Right lobe of liver (tissue), 6 donors: ENCODE measurements at places on chromosomes 5 and 9.

DNA sequence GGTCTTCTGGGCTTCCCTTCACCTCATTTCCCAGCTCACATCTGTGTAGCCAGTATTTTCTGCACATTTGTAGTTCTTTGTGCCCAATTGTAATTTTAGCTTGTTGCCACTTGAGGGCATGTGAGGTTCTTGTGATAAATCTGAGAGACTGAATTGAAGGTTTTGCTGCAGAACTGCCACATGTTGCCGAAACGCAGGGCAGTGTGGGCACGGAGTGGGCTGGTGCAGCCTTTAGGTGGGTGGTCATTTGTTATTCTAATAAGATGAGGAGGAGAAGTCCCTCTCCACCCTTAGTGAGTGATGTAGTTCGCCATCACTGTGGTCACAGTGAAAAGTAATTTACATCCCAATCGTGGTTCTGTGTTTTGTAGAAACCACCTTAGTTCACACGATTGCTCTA lies 21.2 kb downstream of the OTULIN start:
- no peak for DNase-seq
- H3K36me3 ChIP-seq, result peaks cover 5% of the 10 kb centered on the region
- no peak overlapping the region for H3K4me3 ChIP-seq
- peaks cover 36% of the 10 kb centered on the region for H3K4me1 ChIP-seq
- no peaks in the 10 kb centered on the region for H3K27me3 ChIP-seq

GRCh38 chr9:71626395-71626794 lies 141.9 kb downstream of the CEMIP2 start:
- H3K27ac ChIP-seq, result no peak overlapping the region
- no peak overlapping the region for H3K4me3 ChIP-seq
- no peaks in the 10 kb centered on the region for H3K27me3 ChIP-seq
- no peak for DNase-seq

DNA sequence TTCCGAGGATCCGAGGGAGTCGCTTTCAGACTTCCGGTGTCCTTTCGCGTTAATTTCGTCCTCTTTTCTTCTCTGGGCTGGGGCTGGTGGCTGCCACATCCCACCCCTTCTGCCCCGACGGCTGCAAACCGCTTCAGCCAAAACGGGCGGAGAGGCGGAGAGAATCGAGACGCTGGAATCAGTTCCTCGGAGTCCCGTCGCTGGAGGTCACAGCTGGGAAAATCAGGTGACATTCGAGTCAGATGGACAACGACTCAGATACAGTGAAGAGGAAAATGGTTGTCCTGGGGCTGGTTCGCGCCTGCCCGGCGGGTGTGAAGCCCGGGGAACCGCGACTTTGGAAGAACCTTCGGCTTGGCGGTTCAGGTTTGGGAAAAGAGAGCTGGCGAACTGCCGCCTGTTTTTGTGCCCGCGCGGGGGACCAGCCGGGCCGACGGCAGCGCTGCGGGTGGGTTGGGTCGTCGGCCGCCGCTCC lies 8.9 kb upstream of the NKX2-5 start:
- H3K27me3 ChIP-seq, result peaks cover 25% of the 10 kb centered on the region
- H3K4me3 ChIP-seq, result no peak overlapping the region
- no peaks in the 10 kb centered on the region for H3K36me3 ChIP-seq
- no peaks in the 10 kb centered on the region for H3K4me1 ChIP-seq
- DNase-seq, result peak; percentile 38

GRCh38 chr5:5199495-5199894 lies 59.4 kb downstream of the ADAMTS16 start:
- no peak overlapping the region for H3K27ac ChIP-seq
- H3K4me3 ChIP-seq, result no peak overlapping the region
- H3K4me1 ChIP-seq, result no peaks in the 10 kb centered on the region
- no peaks in the 10 kb centered on the region for H3K36me3 ChIP-seq
- H3K27me3 ChIP-seq, result no peaks in the 10 kb centered on the region

DNA sequence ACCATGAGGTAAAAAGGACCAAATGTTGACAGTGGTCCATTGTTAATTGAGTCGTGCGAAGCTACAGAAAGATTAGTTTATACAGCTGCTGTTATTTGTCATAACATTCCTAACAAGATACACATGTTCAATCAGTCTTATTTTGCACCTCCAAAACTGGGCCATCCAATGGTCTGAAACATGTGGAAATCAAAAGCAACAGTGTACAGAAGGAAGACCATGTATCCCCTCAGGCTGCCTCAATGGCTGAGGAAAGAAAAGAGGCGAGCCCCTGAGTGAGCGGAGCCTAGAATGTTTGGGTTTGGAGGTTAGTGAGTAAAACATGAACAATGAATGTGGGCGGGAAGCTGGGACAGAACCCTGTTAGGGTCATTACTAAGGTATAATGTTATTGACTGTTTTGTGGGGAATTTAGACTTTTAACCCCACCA lies 35.6 kb downstream of the NFIB start:
- no peaks in the 10 kb centered on the region for H3K27me3 ChIP-seq
- no peak overlapping the region for H3K4me3 ChIP-seq
- H3K4me1 ChIP-seq, result no peaks in the 10 kb centered on the region
- no peak overlapping the region for H3K27ac ChIP-seq

- no peaks in the 10 kb centered on the region for H3K36me3 ChIP-seq
- no peak for DNase-seq
- no peaks in the 10 kb centered on the region for H3K4me1 ChIP-seq
- H3K27ac ChIP-seq, result no peak overlapping the region
- no peak overlapping the region for H3K4me3 ChIP-seq
Measured at GRCh38 chr5:58775701-58776262, 192.9 kb downstream of the RAB3C start.

DNA sequence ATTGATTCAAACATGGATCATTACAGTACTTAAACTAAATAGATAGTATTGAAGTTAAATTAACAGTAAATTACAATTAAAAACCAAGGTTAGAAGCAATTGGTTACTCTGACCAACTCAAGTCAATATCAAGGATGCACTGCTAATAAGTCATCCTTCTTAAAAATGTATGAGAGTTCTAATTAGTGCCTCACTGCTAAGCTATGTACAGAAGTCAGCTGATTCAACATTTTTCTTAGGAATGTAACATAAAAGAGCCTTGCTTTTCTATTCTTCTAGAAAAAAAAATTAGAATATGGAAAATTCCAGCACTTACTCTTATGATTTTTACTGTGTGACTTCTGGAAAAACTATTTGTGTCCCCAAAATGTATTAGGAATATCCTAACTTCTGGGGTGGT lies 75.7 kb upstream of the FBN2 start:
- no peaks in the 10 kb centered on the region for H3K36me3 ChIP-seq
- DNase-seq, result no peak
- H3K4me1 ChIP-seq, result no peaks in the 10 kb centered on the region
- no peak overlapping the region for H3K27ac ChIP-seq
- H3K4me3 ChIP-seq, result no peak overlapping the region
- H3K27me3 ChIP-seq, result no peaks in the 10 kb centered on the region

GRCh38 chr9:21434202-21435014 lies 5.8 kb upstream of the IFNA1 start:
- DNase-seq, result no peak
- H3K27ac ChIP-seq, result no peak overlapping the region
- no peak overlapping the region for H3K4me3 ChIP-seq

- no peaks in the 10 kb centered on the region for H3K36me3 ChIP-seq
- DNase-seq, result peak; percentile 29
- H3K27ac ChIP-seq, result no peak overlapping the region
- H3K27me3 ChIP-seq, result peaks cover 21% of the 10 kb centered on the region
- H3K4me3 ChIP-seq, result no peak overlapping the region
Measured at GRCh38 chr5:173246135-173246495, 11.1 kb upstream of the NKX2-5 start.

GRCh38 chr5:89309268-89309667 lies 426.3 kb upstream of the MEF2C start:
- DNase-seq, result no peak
- H3K27me3 ChIP-seq, result no peaks in the 10 kb centered on the region
- H3K36me3 ChIP-seq, result no peaks in the 10 kb centered on the region

GRCh38 chr9:18542837-18543405 lies 69.0 kb downstream of the ADAMTSL1 start:
- no peak overlapping the region for H3K27ac ChIP-seq
- no peak overlapping the region for H3K4me3 ChIP-seq
- no peak for DNase-seq
- H3K27me3 ChIP-seq, result no peaks in the 10 kb centered on the region

- H3K4me3 ChIP-seq, result no peak overlapping the region
- no peaks in the 10 kb centered on the region for H3K4me1 ChIP-seq
- no peak overlapping the region for H3K27ac ChIP-seq
- H3K27me3 ChIP-seq, result no peaks in the 10 kb centered on the region
Measured at GRCh38 chr9:86867804-86868313, 79.4 kb downstream of the GAS1 start.

DNA sequence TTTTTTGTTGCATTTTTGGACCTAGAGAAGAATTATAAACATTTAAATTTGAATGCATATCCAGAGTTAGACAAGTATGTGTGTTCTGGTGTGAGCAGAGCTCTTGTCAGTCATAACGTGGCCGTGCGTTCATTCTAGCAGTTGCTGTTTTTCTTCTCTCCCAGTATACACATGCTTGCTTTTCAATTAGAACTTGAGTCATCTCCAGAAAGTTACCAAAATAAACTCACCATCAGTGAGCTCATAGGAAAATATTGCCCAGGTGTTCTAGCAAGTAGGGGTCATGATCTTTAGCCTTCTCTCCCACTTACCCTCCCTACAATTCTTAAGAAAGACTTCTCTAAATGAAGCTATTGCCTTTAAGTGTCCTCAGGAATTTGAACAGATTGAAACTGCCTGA lies 247.5 kb upstream of the TUT7 start:
- no peak overlapping the region for H3K4me3 ChIP-seq
- no peaks in the 10 kb centered on the region for H3K4me1 ChIP-seq

GRCh38 chr9:111952559-111952958 lies 55.9 kb downstream of the UGCG start:
- H3K27me3 ChIP-seq, result no peaks in the 10 kb centered on the region
- no peaks in the 10 kb centered on the region for H3K4me1 ChIP-seq
- no peaks in the 10 kb centered on the region for H3K36me3 ChIP-seq
- H3K4me3 ChIP-seq, result no peak overlapping the region

GRCh38 chr9:104826079-104826775 lies 62.3 kb downstream of the NIPSNAP3B start:
- DNase-seq, result no peak
- H3K4me3 ChIP-seq, result no peak overlapping the region
- H3K4me1 ChIP-seq, result peaks cover 7% of the 10 kb centered on the region
- H3K27me3 ChIP-seq, result no peaks in the 10 kb centered on the region

DNA sequence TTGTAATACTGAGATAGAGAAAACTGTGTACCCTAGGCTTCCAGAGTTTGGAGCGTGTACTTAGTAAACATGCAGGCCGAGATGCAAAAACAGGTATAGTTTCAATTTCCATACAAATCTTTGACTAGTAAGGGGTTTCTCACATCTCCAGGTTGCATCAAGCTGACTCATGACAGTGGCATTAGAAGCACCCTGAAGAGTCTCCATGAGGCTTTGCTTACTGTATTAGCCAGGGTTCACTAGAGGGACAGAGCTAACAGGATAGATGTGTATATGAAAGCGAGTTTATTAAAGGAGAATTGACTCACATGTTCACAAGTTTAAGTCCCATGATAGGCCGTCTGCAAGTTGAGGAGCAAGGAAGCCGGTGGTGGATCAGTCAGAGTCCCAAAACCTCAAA lies 275.3 kb upstream of the CDH6 start:
- H3K4me3 ChIP-seq, result no peak overlapping the region
- no peaks in the 10 kb centered on the region for H3K36me3 ChIP-seq
- no peak for DNase-seq
- no peak overlapping the region for H3K27ac ChIP-seq
- no peaks in the 10 kb centered on the region for H3K27me3 ChIP-seq
- H3K4me1 ChIP-seq, result no peaks in the 10 kb centered on the region

- peaks cover 4% of the 10 kb centered on the region for H3K4me1 ChIP-seq
- H3K27me3 ChIP-seq, result peaks cover 13% of the 10 kb centered on the region
- no peaks in the 10 kb centered on the region for H3K36me3 ChIP-seq
- DNase-seq, result peak; percentile 49
Measured at GRCh38 chr9:109639674-109640579, 140.1 kb upstream of the PALM2AKAP2 start.

DNA sequence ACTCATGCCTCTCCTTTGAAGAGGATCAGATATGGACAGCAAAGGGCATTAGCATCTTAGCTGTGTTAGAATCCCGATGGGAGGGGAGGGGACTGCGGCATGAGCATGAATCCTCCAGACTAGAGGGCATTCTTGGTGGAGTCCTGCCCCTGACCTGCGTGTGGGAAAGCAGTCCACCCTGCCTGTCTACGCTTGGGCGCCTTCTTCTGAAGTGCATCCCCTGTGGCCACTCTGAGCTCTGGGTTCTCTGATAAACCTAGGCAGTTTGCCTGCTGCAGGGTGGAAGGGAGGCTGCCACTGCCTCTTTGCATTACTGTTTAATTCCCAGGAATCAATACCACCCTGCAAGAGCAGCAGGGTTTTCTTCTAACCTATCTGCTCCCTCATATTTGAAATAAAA lies 169.3 kb downstream of the INSYN2B start:
- H3K4me1 ChIP-seq, result no peaks in the 10 kb centered on the region
- H3K4me3 ChIP-seq, result no peak overlapping the region
- H3K27ac ChIP-seq, result no peak overlapping the region
- DNase-seq, result no peak
- no peaks in the 10 kb centered on the region for H3K27me3 ChIP-seq
- no peaks in the 10 kb centered on the region for H3K36me3 ChIP-seq

DNA sequence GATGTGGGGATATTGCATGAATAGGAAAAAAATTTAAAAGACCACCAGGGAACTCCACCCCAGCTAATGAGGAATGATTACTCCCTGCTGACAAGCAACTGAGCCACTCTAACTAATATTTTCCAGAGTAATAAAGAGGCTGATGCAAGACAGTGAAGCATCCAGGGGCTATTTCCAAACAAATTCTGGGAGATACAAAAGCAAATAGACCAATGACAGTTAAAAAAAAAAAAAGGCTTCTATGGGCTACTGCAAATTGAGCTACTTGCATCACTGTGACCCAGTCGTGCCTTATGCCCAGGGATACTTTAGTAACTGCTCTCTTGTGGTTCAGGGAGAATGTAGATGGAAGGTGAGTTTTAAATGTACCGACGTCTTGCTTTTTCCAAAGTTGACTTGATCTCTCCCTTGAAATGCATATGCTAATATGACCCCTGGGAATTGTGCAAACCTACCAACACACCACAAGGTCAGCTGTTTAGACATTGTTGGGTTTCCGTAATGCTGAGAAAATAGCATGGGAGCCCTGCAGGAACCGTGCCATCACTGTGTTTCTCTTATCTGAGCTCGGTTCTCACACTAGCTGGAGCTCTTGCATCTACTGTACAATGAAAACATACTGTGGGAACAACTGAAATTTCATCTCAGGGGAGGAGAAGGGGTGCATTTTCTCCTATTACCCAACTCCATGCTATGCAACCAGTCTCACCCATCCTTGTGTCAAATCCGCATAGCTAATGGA lies 250.6 kb upstream of the MAP3K1 start:
- H3K36me3 ChIP-seq, result no peaks in the 10 kb centered on the region
- no peak for DNase-seq
- no peaks in the 10 kb centered on the region for H3K4me1 ChIP-seq
- H3K27ac ChIP-seq, result no peak overlapping the region
- H3K4me3 ChIP-seq, result no peak overlapping the region
- H3K27me3 ChIP-seq, result no peaks in the 10 kb centered on the region

GRCh38 chr5:76714751-76715485 lies 1.0 kb upstream of the F2R start:
- no peaks in the 10 kb centered on the region for H3K36me3 ChIP-seq
- peak overlapping the region; percentile 59 for H3K4me3 ChIP-seq
- H3K27ac ChIP-seq, result peak overlapping the region; percentile 56
- DNase-seq, result peak; percentile 51
- no peaks in the 10 kb centered on the region for H3K4me1 ChIP-seq
